ENCODE measurements at places on chromosomes 6 and 20. TPM values are rescaled to one million over a fixed set of nuclear protein-coding genes. Genes with fewer than 3 reads are reported as not detected.
A peak's percentile ranks its signal among the peaks of the same experiment; 100 is the strongest.

The GRM4 gene
- total RNA-seq: not detected

The SLC26A8 gene
- not detected for total RNA-seq

The WFDC10B gene
- not detected for total RNA-seq

The TPBG gene
- 5.1 TPM for total RNA-seq

The DUSP22 gene
- 74.8 TPM for total RNA-seq

The THBS2 gene
- 38.8 TPM for total RNA-seq

GRCh38 chr20:5888041-5888440 is 62.3 kb downstream of the TRMT6 start:
- no peak for DNase-seq

DNA sequence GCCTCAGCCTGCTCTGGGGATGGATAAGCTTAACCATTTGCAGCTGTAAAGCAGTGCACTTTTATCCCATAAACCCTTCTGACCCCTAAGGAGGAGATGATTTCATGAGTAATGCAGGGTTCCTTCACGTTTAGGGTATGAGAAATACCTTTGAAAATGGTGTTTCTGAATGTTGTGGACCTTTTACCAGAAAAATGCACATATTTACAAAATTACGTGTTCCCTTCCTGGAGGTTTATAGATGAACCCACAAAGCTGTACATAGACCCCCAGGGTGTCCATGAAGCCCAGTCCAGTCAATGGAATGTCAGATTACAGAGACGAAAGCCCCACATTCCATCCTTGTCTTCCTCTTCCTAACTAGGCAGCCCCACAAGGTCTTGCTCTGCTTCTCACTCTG is 78.6 kb upstream of the INSM1 start:
- no peak for DNase-seq

DNA sequence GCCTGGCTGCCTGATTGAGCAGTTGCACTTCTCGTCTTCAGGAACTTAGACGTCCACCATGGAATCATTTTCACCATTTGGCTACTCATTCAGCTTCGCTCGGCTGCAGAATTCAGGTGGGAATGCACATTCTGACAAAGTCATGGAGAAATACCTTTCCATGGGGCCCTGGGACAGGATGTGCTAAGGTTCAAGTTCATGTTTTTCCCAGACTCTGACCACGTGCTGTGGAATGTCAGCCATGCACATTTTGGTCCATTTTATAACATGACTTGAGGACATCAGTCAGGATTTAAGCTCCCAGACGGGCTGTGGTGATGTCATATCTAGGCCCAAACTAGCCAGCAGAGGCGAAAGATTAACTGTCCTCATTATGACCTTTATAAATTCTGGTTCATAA is 205.3 kb downstream of the TBXT start:
- no peak for DNase-seq

DNA sequence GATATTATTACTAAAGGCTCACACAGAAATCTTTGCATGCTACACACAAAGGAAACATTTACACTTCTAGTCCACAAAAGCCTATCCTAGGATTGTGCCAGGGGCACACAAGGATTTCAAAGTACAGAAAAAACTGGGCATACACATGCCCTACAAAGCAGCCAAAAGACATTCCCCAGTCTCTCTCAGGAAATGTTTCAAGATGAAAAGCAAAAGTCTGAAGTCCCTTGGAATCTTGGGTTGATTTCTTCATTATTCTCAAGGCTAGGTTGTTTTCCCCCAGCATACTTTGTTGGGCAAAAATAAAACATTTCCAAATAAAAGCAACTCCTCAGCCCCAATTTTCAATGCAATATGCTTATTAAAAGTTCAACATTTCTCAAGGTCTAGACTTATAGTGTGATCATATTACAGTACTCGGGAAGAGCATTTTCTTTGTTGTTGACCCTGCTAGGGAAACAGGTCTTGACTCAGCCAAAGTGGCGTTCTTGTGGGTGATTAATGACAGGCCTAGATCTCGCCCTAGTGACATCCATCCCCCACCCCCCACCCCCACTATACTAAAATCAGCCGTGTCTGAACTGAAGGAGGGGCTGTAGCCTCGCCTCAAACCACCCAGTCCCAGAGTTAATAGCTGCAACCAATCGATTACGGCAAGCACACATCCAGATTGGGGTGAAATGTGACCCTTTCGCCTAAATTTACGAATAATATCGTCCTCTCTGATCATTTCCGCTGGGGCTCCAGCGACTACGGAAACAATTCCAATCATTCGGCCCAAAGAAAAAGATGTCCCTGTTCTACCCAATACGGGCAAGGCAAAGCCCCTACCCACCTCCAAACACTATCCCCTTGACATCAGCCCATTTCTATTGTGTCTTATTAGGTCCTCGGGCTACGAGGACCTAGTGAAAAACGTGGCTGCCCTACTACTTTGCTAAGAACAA is 1.4 kb downstream of the AKIRIN2 start:
- no peak for DNase-seq

GRCh38 chr20:15900443-15900842 is 672.8 kb downstream of the KIF16B start:
- DNase-seq: no peak

DNA sequence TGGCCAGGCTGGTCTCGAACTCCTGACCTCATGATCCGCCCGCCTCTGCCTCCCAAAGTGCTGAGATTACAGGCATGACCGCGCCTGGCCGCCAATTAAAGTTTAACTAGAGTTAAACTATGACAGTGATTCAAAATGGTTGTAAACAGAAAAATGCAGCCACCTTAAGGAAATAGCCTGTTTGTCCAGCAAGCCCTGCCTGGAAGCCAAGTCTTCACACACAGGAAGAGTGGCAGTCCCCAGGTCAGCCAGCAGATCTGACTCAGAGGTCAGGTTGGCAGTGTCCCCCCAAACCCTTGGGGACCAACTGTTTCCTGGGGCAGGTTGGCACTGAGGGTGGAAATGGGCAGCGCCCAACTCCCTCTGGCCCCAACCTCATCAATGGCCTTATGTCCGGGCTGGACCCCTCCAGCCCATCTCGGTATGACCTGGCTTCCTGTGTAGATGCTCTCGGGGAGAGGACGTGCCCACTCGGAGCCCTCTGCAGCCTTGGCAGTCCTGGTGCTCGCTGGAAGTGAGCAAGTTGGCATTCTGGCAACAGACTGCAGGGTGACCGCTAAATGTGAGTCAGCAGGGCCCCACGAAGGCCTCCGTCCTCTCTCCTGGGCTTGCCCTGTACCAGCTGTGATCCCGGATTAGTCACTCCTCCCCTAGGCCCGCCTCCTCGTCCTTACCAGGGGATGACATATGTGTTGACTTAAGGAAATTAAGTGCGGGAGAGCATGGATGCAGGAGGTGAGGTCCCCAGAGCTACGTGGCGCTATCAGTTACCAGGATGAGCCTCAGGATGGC is 9.7 kb upstream of the HSP90AB1 start:
- peak; percentile 93 for DNase-seq

DNA sequence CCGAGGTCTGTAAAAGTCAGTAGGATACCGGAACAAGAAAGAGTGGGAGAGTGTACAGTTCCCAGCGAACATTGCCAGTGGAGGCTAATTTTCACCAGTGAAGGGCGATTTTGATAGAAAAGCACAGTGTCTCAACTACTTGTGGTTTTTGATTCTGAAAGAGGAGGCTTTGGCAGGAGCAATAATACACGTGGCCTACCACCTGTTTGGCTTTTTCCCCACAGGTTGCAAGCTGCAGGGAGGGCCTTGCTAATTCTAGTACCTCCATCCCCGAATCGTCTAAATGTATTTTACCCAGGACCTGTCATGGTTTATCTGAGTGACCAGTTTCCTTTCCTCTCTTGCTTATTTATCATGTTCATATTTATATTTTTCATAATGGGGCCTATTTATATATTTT is 3.3 kb upstream of the EFCAB8 start:
- no peak for DNase-seq

GRCh38 chr6:111600588-111601445 is 4.9 kb downstream of the TRAF3IP2 start:
- no peak for DNase-seq

DNA sequence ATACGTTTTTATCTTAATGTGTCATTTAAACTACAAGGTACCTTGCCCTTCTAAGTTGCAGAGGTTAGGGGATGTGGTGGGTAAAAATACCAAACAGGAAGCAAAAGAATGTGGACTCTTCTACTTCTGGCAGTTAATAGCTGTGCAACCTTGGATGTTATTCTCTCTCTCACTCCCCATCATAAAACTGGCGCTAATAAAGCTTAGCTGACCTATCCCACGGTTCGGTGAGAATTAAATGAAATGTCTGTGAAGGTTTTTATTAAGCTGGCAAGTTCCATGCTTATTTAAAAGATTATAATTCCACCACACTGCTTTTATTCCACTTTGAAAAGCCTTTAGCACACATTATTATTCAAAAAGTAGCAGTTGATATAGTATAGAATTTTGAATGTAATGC is 127.8 kb upstream of the SLC22A23 start:
- DNase-seq: no peak

- no peak for DNase-seq
Observed at GRCh38 chr6:143569040-143569439, 57.5 kb upstream of the FUCA2 start.

- no peak for DNase-seq
Observed at GRCh38 chr6:21992178-21992967, 304.5 kb downstream of the PRL start.

- no peak for DNase-seq
Observed at GRCh38 chr6:157045831-157046454, 268.8 kb downstream of the ARID1B start.

DNA sequence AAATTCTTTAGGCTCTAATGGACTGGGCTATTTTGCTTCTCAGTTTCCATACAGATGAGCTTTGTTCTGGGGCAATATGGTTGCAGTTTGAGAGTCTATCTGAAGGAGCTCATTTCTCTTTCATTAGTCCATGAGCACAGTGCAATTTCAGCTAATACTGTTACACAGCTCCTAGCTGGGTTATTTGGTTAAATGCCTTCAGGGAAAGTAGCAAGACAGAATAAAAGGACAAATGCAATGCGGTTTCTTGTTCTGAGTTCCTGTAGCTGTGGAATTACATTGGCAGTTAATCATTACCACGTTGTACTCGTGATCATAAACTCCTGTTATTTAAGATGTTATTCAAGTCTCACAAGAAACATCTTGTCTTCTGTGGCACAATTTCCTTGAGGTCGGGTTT is 127.7 kb downstream of the BFSP1 start:
- DNase-seq: no peak

DNA sequence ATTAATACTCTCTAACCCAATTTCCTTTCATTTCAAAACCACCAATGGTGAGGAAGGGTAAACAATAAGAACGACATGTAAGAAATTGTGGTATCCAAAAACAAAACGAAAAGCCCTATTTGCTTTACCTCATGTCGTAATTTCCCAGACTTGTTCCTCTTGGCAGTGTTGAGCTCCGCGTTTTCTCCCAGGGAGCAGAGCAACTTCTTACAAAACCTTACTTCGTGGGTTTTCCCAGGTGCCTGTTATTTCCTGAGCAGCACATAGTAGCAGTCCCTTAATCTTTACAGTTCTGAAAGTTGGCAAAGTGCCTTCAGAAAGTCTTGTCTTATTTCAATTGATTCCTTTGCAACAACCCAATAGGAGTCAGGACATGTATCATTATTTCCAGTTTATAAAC is 207.9 kb upstream of the MARCKS start:
- no peak for DNase-seq

DNA sequence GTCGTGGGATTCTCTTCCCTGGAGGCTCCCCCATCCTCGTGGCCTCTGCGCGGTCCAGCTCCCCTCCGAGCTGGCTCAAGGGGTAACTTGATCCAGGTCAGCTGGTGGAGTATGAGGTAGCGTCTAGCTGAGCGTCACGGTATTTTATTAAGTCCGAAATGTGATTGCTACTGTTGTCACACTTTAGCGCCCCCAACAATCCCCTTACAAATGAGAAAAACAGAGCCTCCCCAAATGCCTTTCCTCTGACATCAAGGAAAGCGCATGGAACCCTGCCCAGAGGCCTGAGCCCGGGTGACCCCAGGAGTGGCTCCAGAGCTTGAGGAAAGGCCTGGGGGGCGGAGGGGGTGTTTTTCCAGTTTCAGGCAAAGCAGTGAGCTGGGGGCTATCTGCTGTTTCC is 192.4 kb downstream of the ZMYND8 start:
- no peak for DNase-seq

- DNase-seq: no peak
Observed at GRCh38 chr20:62742550-62742949, 33.9 kb downstream of the NTSR1 start.

GRCh38 chr20:52279706-52280105 is 88.1 kb upstream of the ZFP64 start:
- DNase-seq: no peak

DNA sequence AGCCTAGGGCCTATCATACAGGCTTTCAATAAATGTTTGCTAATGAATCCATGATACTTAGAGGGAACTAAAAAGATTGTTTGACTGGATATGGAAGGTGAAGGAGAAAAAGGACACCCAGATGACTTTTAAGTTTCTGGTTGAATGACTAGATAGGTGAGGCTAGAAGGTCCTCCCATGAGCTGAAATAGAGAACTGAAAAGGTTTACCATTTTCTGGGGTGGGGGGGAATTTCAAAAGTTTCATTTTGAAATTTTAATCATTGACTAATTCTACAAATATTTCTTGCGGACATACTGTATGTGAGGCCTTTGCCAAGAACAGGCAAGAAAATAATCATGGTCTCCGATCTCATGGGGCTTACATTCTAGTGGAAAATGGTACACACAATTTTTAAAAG is 17.9 kb upstream of the ZBTB2 start:
- DNase-seq: no peak

GRCh38 chr20:44911264-44911921 is 1.5 kb downstream of the PABPC1L start:
- peak; percentile 68 for DNase-seq

- no peak for DNase-seq
Observed at GRCh38 chr6:16802071-16802470, 40.8 kb upstream of the ATXN1 start.
